ENCODE measurements at places on chromosomes 1 and 21. TPM values are rescaled to one million over a fixed set of nuclear protein-coding genes. Genes with fewer than 3 reads are reported as not detected.
A peak's percentile ranks its signal among the peaks of the same experiment; 100 is the strongest.

DNA sequence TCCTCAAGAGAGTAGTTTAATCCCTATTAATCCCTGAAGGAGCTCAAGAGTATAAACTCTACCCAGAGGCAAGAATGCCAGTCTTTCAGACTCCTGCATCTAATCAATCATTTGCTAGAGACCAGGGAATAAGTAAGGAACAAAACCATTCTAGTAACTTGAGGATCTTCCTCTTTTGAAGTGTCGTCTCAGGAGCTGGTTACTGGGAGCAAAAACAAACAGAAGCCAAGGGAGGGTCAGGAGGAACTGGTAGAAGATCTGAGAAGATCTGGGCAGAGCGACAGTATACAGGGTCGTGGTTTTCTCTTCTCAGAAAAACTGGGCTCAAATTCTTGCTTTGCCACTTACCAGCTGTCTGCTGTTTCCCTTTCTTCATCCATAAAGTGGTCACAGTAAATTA, 69.3 kb downstream of the RPS6KA1 start:
- no peaks in the 10 kb centered on the region for H3K36me3 ChIP-seq
- H3K27me3 ChIP-seq = peaks cover 13% of the 10 kb centered on the region
- H3K27ac ChIP-seq = no peak overlapping the region
- no peak overlapping the region for H3K4me3 ChIP-seq

DNA sequence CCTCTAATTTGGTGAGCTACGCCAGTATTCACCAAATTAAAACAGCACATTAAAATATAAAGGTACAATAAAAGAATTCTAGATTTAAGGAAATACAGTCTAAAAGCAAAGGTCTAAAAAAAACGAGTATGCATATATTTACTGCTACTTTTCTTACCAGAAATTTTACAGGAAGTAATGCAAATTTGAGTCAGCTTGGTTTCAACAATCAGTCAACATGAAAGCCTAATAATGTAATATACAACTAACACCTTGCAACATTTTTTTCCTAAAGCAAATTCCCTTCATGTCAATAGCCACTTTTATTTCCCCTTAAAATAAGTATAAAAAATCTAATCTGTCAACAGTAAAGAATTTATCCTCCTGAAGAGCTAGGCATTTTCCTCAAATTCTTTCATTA, 11.9 kb downstream of the PTP4A2 start:
- no peaks in the 10 kb centered on the region for H3K27me3 ChIP-seq
- no peak overlapping the region for H3K27ac ChIP-seq
- peaks cover 16% of the 10 kb centered on the region for H3K4me1 ChIP-seq
- H3K4me3 ChIP-seq = no peak overlapping the region
- no peak for DNase-seq
- no peaks in the 10 kb centered on the region for H3K36me3 ChIP-seq

GRCh38 chr1:14520514-14521163, 77.8 kb upstream of the KAZN start:
- peak overlapping the region; percentile 68 for H3K27ac ChIP-seq
- no peak for DNase-seq
- H3K4me3 ChIP-seq = no peak overlapping the region
- H3K27me3 ChIP-seq = no peaks in the 10 kb centered on the region

DNA sequence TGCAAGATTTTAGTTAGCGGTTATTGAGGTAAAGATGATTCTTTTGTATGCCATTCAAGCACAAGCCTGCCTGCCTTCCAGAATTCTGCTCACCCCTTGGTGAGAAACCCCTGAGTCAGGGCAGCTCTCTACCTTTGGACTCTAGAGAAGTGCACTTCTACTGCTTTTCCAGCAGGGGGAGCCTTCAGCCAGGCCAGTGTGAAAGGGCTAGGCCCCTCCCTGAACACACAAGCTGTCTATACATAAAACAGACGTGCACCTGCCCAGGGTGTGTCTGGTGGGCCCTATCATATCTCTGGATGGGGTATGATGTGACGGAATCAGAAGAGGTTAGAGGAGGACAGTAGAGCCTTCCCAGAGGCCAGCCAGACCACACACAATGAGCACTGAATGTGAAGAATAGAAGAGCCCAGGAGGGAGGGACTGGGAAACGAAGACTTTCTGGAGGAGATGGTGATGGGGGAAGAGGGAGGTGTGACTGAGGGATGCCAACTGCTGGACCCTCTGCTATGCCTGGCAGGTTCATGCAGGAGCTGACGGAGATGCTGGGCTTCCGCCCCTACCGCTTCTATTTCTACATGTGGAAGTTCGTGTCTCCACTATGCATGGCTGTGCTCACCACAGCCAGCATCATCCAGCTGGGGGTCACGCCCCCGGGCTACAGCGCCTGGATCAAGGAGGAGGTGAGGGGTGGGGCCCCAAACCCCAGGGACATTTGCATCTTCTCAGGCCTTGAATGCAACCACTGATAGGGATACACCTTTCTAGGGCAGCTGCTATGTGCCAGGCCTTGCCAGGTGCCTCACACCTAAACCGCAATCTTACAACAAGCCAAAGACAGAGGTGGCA, 13.0 kb upstream of the KCNC4 start:
- peak; percentile 41 for DNase-seq
- H3K36me3 ChIP-seq = no peaks in the 10 kb centered on the region
- peaks cover 9% of the 10 kb centered on the region for H3K27me3 ChIP-seq
- 0 out of 2 replicates have a peak, but pooled peaks cover 1% of the 10 kb centered on the region for H3K4me1 ChIP-seq

The KRTAP24-1 gene
- not detected for total RNA-seq

The EPHA2 gene
- total RNA-seq = 24.0 TPM

The L1TD1 gene
- not detected for total RNA-seq

- H3K27me3 ChIP-seq = no peaks in the 10 kb centered on the region
- H3K27ac ChIP-seq = no peak overlapping the region
- H3K4me1 ChIP-seq = no peaks in the 10 kb centered on the region
- peaks cover 18% of the 10 kb centered on the region for H3K36me3 ChIP-seq
- DNase-seq = no peak
These were observed 61.1 kb upstream of the KIF1B start for GRCh38 chr1:10149231-10149630.

The UBE2U gene
- not detected for total RNA-seq

- H3K27me3 ChIP-seq = peaks cover 3% of the 10 kb centered on the region
- peaks cover 2% of the 10 kb centered on the region for H3K4me1 ChIP-seq
- DNase-seq = no peak
- no peak overlapping the region for H3K27ac ChIP-seq
- H3K4me3 ChIP-seq = no peak overlapping the region
- no peaks in the 10 kb centered on the region for H3K36me3 ChIP-seq
These were observed 58.1 kb downstream of the KIAA0040 start for GRCh38 chr1:175134500-175134899.

DNA sequence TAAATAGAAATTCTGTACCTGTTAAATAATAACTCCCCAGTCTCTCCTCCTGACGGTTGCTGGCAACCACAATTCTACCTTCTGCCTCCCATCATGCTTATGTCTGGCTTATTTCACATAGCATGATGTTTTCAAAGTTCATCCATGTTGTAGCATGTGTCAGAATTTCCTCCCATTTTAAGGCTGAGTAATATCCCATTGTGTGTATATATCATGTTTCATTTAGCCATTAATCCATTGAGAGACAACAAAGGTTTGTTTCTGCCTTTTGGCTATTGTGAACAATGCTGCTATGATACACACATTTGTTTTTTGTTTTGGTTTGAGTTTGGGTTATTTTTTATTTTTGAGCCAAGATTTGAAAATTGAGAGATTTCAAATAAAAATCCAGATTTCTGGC, 72.0 kb downstream of the LBR start:
- 0 out of 2 replicates have a peak, but pooled peaks cover 1% of the 10 kb centered on the region for H3K27me3 ChIP-seq
- H3K36me3 ChIP-seq = no peaks in the 10 kb centered on the region
- H3K4me3 ChIP-seq = no peak overlapping the region
- H3K27ac ChIP-seq = no peak overlapping the region

GRCh38 chr1:230957580-230957989, 21.1 kb downstream of the TTC13 start:
- DNase-seq = no peak
- H3K36me3 ChIP-seq = no peaks in the 10 kb centered on the region
- no peaks in the 10 kb centered on the region for H3K27me3 ChIP-seq
- H3K4me3 ChIP-seq = no peak overlapping the region
- no peaks in the 10 kb centered on the region for H3K4me1 ChIP-seq

DNA sequence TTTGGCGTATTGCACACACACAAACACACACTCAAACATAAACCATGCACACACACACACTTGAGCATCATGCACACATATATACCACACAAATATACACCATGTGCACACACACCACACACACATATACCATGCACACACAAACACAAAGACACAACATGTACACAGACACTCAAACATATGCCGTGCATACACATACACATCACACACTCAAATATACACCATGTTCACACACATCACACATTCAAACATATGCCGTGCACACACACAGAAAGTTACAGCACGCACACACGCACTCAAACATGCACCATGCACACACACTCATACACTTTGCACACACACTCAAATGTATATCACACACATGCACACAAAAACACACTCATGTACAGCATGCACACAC, 361.5 kb downstream of the CAMTA1 start:
- no peak overlapping the region for H3K4me3 ChIP-seq
- no peak overlapping the region for H3K27ac ChIP-seq
- no peaks in the 10 kb centered on the region for H3K36me3 ChIP-seq
- no peaks in the 10 kb centered on the region for H3K4me1 ChIP-seq
- DNase-seq = no peak
- H3K27me3 ChIP-seq = peaks cover 8% of the 10 kb centered on the region

DNA sequence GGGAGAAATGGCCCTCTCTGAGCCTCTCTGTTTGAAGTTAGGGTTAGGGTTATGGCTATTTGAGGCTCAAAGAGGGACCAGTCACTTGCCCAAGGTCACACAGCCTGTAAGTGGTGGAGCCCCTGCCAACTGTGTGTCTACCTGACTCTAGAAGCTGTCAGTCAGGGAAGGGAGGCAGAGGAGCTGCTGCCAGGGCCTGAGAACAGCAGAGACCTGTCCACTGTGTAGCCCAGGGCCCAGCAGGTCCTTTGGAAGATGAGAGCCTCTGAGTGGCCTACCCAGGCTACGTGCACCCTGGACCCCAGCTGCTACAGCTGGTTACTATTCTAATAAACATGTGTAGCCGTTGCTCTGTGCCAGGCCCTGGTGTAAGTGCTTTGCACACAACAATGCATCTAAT, 15.1 kb upstream of the EDN2 start:
- H3K27me3 ChIP-seq = no peaks in the 10 kb centered on the region
- no peak overlapping the region for H3K27ac ChIP-seq
- no peaks in the 10 kb centered on the region for H3K36me3 ChIP-seq
- peaks cover 18% of the 10 kb centered on the region for H3K4me1 ChIP-seq

GRCh38 chr1:158180741-158181576, at the start of gene CD1D:
Gene CD1D, plus strand, starts transcription at chr1:158180895. Its CDS starts 207 bp downstream, at chr1:158181102.
- no peaks in the 10 kb centered on the region for H3K36me3 ChIP-seq
- H3K27ac ChIP-seq = no peak within 1 kb of the TSS
- peak within 1 kb of the TSS; percentile 28 for H3K4me3 ChIP-seq
- no peak for DNase-seq
- H3K27me3 ChIP-seq = peaks cover 65% of the 10 kb centered on the region

The C1orf198 gene
- total RNA-seq = 74.4 TPM

Data from IMR-90 (cell line).